ENCODE measurements at places on chromosomes 7 and 10. TPM values are rescaled to one million over a fixed set of nuclear protein-coding genes. Genes with fewer than 3 reads are reported as not detected.

ADCY1 gene
- total RNA-seq = 1.1 TPM

DNA sequence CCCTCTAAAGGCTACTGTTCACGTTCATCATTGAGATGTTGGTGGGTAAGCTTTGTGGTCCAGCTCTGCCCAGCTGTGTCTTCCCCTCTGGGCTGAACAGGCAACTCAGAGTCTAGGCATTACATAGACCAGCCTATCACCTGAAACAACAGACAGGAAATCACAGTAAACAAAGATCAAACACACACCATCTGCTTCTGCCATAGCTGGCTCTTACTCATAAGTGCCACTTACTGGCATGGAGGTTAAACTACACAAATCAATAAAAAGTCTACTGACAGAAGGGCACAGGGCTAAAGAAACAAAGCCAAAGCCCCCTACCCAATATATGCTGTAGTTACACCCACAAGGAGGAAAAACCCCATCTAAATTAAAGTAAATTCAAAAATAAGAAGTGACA is 35.0 kb downstream of the SEPTIN14 start:
- no peak for DNase-seq

DNA sequence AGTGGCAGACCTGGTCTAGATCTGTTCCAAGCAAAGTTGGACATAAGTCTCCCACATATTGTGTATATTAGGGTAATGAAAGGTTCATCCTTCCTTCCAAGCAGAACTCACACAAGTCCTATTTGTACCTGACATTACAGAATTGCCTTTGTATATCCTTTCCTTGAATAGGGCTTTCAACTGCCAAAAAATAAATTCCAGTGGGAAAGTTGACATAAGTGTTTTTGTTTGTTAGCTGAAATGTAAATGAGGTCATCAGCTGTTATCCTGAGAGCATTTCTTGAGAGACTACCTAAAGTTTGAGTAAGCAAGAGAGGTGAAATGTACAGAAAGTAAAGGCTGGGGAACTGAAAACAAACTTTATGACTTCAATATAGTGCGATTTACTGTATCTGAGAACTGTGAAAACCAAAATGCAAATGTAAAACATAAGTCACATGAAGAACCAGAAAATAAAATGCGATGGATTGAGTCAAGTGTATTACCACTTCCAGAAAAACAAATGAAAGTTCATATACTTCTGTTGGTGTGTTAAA is 527.3 kb upstream of the SEMA3D start:
- DNase-seq = no peak

PNLIPRP2 gene
- total RNA-seq = not detected

DNA sequence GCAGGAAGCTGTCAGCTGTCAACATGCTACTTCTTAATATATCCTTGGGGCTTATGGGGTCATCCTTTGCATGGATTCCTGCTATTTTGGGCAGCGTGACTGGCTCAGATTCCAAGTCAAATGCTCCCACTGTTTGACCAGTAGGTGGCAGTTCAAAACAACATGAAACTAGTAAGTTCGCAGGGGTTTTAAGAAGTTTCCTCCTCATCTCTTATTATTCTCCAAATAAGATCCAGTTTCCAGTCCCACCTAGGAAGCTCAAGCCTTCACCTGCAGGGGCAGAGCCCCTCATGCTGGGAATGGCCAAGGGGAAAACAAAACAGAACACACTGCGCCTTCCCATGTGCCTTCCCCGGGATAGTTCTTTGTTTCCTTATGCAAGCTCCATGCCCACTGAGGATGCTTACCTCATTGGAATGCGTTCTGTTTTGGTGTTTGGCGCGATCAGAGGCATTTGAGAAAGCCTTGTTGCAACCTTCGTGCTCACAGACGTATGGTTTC is 259.8 kb downstream of the GLI3 start:
- DNase-seq = no peak

DNA sequence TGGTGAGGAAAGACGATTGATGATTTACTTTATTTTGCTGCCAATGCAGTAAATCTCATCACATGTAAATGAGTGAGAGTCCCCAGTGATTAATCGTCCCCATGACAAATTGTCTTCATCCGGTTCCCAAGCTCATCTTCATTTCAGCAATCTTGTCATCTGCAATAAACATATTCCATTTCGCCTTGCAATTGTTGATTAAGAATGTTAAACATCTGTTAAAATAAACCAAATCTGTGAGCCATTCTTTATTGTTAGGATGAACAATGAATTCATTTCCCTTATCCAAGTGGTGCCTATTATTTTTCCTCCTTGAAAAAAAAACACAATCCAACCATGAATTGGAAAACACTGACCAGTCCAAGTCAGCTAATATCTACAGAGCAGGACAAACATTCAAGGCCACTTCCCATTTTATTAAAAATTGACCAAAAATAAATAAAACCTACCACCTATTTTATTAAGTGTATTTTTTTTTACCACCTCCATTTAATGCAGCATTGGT is 36.5 kb downstream of the NPS start:
- no peak for DNase-seq

GRCh38 chr10:69439350-69439739 is 11.9 kb upstream of the TSPAN15 start:
- no peak for DNase-seq

DNA sequence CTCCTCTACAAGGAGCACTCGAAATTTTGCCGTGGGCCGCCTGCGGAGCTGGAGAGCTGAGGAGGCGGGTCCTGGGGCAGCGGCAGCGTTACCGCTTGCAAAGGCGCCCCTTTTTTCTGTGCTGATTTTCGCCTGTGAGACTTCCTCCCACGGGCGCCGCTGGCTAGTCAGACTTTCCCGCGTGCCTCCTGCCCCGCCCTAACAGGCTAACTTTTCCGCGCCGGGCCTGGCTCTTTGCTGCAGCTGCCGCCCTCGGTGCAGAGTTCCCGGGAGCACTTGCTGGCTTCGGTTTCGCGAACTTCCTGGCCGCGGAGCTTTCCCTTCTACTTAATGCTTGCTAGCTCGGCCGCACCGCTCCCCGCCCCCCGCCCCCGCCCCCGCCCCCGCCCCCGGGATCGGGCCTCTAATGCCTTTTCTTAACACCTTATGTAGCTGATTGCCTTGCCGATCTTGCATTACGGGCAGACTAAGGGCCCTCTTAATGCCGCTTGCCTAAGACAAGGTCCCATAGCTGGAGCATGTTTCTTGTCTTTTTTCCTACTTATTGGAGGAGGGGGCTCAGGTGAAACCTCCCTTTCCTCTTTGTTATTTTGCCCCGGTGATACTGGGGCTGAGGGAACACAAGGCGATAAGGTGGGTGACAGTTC is 37.9 kb upstream of the RASGEF1A start:
- DNase-seq = peak; percentile 88

ZNF479 gene
- not detected for total RNA-seq

GRID1 gene
- total RNA-seq = 5.2 TPM

EPO gene
- total RNA-seq = 0.20 TPM

FRMD4A gene
- total RNA-seq = 22.3 TPM

TSPAN15 gene
- 59.7 TPM for total RNA-seq

GRCh38 chr10:68166871-68167585 is 57.7 kb downstream of the MYPN start:
- no peak for DNase-seq

FGFBP3 gene
- total RNA-seq = 1.0 TPM

GRCh38 chr10:126242397-126243260 is 145.6 kb downstream of the ADAM12 start:
- DNase-seq = no peak

- no peak for DNase-seq
Observed at GRCh38 chr7:46539892-46540483, 618.9 kb upstream of the IGFBP3 start.

CRCP gene
- total RNA-seq = 35.1 TPM

DNA sequence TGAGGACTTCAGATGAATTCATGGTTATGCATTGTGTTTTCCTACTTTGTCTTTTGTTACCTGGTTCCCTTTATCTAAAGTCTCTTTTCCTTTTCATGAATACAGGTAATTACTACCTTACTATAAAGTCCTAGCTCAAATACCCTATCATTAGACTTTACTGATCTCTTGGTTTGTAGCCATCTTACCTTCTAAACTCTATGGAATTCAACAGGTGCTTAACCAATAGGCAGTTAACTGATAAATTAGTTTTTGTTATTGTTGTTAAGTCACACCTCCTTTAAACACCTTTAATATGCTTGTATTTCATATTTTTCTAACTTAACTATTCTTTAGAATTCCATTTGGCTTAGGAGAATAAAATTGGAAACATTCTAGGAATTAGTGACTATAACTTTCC is 30.7 kb downstream of the PLCE1 start:
- no peak for DNase-seq

UPK3B gene
- total RNA-seq = 52.4 TPM

CHAT gene
- total RNA-seq = not detected

Data from upper lobe of left lung (tissue), 6 donors.